Left ventricle myocardium inferior (tissue), 1 donor: ENCODE measurements at places on chromosomes 5 and 9. TPM values are rescaled to one million over a fixed set of nuclear protein-coding genes. Genes with fewer than 3 reads are reported as not detected.

GRCh38 chr5:67998709-67999261 lies 216.8 kb upstream of the PIK3R1 start:
- DNase-seq: peak; percentile 42

PURA gene
- total RNA-seq: 26.6 TPM

PRR16 gene
- 15.3 TPM for total RNA-seq

DNA sequence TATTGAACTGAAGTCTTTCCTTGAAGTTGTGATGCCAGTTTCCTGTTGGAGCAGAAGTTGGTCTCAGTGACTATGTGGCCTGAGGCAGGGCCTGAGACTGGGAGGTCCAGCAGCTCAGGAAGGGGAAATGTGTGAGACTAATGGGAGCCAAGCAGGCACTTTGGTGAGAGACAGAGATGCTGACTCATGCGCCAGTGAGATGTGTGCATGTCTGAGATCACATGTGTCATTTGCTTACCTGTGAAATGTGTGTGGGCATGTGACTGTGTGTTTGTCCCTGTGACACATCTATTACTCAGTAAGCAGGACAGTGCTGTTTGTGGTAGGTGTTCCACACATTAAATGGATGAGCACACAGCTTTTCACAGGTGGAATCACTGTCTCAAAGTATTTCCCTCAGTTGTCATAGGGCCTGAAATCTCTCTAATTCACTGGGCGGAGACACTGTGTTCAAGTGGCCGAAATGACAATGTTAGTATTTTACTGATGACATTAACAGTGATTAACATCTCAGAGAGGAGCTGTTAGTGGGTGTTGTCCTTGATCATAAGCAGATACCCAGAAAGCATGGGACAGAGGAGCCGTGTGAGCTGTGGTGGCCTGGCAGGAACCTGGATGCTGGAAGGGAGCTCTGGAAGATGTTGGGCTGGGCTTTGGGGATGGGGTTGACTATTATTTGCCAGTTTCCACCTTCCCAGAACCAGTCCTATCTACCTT lies 7.4 kb downstream of the NPR2 start:
- no peak for DNase-seq

- DNase-seq: no peak
Observed at GRCh38 chr5:6384856-6385255, 6.5 kb upstream of the MED10 start.

DNA sequence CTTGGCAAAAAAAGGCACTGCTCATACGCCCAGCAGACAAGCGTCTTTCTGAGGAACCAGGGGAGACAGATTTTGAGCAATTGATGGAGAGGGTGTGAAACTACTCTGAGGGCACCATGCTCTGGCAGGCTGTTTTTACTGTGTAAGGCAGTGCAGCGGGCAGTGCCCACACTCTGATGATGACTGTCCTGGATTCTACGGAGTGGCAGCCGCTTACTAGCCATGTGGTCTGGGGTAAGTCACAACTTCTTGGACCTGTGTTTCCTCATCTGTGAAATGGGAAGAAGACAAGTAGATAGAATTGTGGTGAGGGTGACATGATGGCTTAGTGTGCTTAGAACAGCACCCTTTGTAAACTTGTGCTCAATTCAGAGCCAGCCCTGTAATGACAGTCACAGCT lies 38.8 kb downstream of the FABP6 start:
- DNase-seq: no peak

DNA sequence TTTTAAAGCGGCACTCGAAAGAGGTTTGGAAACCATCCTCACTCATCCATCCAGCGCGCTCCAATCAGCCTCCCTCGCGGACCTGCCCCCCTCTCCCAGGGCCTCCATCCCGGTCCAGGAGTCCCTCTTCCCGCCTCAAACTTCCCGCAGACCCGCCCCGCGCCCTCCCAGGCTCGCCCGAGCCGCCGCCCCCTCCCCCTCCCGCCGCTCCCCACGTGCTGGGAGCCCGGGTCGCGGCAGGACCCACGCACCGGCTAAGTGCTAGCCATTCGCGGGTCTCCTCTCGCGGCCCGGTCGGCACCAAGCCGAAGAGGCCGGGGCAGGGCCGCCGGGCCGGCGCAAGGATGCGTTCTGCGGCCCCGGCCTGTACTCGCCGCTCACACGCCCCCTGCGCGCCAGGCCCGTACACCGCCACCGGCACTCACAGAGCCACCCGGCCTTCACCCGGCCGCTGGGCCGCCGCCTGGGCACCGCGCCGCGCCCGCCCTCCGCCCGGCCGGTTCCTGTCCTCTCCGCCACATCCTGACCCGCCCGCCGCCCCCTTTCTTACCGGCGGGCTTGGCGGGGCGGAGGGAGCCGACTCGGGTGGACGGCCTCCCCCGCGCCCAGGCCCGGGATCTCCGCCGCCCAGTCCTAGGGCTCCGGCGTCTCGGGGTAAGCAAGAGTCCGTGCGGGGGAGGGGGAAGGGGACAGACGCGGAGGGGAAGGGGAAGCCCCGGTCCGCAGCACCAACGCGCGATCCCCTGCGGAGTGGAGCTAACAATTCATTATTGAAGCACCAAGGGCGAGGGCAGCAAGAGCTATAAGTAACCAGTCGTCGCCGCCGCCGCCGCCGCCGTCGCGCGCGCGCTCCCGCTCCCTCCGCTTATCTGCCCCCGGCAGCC lies 576 bp downstream of the CHD1 start:
- DNase-seq: peak; percentile 74

- no peak for DNase-seq
Observed at GRCh38 chr5:14714706-14715105, 50.2 kb downstream of the OTULIN start.

- DNase-seq: no peak
Observed at GRCh38 chr9:130555968-130556367, 23.4 kb upstream of the FUBP3 start.

TMC1 gene
- total RNA-seq: 0.25 TPM
